ENCODE measurements at places on chromosomes 12 and 14.

GRCh38 chr12:25982416-25982815 lies 23.9 kb downstream of the RASSF8 start:
- no peak for DNase-seq

DNA sequence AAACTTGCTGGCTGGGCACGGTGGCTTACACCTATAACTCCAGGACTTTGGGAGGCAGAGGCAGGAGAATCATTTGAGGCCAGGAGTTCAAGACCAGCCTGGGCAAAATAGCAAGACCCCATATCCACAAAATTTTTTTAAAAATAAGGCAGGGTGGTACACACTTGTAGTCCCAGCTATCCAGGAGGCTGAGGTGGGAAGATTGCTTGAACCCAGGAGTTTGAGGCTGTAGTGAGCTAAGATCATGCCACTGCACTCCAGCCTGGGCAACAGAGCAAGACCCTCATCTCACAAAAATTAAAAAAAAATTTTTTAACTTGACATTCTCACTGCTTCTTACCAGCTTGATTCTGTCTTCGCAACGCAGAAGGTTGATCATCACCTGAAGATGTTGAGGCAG lies 39.5 kb downstream of the SSH1 start:
- DNase-seq, result no peak

DNA sequence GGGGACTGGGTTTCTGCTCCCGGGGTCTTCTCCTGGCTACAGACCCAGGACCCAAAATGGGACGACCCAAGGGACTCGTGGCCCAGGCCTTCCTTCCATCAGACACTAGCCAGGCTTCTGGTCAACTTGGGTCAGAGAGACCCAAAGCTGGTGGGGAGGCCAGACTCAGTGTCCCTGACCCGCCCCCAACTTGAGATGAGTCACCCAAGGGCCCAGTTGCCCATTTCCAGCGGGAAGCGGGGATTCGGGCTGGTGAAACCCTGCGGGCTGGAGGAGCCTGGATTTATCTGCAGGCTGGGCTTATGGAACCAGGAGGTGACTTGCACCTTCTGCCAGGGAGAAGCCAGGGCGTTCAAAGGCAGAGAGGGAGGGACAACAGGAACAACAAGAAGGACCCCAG lies 81.5 kb downstream of the RFLNA start:
- no peak for DNase-seq

DNA sequence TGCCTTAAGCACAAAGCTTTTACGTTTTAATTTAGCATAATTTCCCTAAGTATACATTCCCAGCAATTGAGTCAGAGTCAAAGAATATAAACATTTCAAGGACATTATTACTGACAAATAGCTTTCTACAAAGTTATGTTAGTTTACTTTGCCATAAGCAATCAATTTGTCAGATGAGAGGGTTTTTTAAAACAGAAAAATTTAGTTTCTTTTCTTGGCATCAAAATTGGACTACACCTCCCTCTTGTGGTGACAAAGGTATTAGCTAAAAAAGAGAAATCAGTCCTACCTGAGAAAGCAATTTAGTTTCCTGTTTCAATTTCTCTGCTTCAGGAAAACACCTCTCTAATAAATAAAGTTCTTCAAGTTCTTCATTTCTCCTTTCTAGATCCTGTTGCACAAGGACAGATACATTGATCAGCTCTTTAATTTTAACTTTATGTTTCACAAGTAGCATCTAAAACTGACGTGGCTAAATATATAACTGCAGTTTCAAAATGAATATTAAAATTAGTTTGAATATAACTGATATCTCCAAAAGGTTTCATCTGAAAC lies 39.9 kb downstream of the DNAI7 start:
- no peak for DNase-seq

DNA sequence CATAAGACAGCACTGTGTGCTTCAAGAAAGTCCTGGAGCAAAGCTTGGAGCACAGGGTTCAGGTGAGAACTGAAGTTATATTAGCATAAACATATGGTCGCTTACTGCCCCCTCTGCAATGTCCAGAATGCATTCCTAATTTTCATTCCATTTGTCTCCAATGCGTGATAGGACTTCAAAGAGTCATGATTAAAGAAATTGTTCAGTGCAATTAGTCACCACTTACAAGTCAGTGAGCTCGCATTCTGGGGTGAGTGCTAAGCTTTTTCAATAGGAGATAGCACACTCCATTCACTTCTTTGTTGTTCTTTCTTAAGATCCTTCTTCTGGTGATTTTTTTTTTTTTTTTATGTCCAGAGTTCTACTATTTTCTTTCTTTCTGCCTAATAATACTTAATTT lies 398.4 kb downstream of the SYT1 start:
- DNase-seq, result no peak

Measured in NCI-H1417 treated with DMSO at 0.1 percent for 48 hours (cell line).